ENCODE measurements at places on chromosomes 13 and 19.

DNA sequence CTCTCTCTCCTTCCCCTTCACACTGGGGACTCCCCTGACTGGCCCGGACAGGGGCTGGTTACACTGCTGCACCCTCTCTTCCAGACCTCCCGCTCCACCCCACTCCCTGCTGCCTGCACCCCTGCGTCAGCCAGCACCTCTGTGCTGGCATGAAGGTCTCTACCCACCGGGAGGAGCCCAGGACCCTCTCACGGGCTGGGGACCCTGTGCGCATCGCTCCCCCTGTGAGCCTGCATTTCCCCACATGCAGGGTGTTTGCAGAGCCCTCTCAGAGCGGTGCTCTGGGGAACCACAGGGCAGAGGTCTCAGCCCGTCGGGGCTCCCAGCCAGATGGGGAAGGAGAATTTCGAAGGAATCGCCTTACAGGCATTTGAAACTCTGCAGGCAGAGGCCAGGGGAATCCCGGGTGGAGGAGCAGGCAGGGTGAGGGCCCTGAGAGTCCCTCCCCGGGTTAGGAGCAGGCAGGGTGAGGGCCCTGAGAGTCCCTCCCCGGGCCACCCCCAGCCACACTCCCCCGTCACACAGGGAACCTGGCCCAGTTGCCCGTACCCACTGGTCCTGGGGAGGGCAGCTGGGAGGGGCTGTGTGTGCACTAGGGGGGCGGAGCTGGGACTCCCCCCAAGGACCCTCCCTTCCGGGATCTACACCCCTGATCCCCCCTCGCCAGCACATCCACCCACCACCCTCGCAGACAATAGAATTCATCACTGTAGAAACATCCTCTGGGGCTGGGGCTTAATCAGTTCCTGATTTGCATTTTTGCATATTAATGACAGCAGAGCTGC, 16.3 kb upstream of the TCF3 start:
- no peak for DNase-seq

DNA sequence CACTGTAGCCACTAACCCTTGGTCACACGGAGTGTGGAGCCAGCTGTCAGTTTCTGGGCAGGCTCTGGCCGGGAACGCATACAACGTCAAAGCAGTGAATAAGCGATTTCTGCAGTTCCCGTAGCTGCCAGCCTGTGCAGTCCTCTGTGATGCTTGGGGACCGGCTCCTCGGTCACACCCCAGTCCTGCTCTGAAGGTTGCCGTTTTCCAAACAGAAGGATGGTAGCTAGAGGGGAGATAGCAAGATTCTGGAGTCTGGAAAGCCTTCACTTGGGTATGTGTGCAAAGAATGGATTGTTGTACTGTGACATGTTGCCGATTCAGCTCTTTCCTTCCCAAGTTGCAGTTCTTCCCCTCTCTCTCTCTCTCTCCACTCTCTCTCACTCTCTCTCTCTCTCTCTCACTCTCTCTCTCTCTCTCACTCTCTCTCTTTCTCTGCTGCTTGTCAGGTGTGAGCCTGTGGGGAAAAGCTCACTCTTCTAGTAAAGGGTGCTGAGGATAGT, 38.7 kb upstream of the C1QTNF9 start:
- DNase-seq, result no peak

DNA sequence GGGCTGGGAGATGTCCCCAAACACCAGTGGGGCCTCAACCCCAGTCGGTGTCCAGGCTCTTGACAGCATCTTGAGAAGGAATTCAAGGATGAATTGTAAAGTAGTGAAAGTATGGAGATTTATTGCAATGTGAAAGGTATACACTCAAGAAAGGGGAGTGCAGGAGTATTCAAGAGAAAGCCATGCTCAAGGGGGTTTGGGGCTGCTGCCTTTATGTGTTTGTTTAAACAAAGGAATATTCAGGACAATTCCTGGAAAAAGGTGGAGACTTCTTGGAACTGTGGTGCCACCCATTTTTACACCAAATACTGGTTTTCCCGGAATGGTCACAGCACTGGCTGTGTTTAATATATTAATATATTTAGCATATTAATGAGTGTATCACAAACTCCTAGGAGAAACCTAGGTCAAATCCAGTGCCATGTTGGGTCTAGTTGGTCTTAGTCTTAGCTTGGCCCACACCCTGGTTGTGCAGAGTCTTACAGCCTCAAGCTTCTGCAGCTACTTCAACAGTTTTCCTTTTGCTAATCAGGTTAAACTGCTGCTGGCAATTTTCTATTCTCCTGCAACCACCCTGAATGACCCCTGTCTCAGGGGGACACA, 138.5 kb upstream of the TMTC4 start:
- DNase-seq, result no peak

GRCh38 chr19:7242601-7243258, 51.5 kb downstream of the INSR start:
- no peak for DNase-seq

Measured in activated gamma-delta T cell treated with anti-CD3 and anti-CD28 coated beads, Interleukin-2, amount 50 U/mL, for 16 hours (primary cell).